ENCODE measurements at places on chromosomes 12 and 14.

- DNase-seq, result no peak
Measured at GRCh38 chr12:67469666-67470065, 178.9 kb upstream of the DYRK2 start.

DNA sequence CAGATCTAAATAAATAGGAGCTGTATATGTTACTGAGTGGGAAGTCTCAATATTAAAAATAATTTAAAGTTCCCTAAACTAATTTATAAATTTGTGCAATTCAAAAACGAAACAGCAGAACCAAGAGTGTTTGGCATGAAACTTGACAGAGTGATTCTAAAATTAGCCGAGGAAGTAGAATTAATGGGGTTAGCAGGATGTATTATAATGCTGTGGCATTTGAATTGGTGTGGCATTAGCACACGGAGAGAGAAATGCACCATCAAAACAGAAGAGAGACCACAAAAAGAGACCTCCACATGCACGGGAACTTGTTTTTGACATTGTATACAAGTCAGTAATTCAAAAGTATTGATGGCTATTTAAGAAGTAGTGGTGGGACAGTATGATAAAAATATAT, 366.0 kb upstream of the RGS6 start:
- no peak for DNase-seq

GRCh38 chr12:3803865-3804472, 51.1 kb upstream of the CRACR2A start:
- peak; percentile 61 for DNase-seq

DNA sequence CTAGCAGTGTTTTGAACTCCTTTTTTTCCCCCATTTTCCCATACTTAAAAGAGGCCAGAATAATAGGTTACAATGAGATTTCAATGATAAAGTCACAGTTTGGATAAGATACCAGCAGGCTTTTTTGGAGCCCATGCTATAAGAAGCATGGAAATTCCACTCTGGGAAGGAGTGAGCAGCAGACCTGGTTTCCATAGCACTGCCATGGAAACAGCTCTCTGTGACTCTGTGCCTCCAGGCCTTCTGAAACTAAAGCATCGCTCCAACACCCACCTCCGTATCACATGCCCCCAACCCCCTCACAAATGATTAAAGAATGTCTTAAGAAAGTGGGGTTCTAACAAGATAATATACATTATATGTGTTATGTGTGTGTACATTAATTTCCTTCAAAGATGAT, 165.0 kb downstream of the GRIN2B start:
- no peak for DNase-seq

DNA sequence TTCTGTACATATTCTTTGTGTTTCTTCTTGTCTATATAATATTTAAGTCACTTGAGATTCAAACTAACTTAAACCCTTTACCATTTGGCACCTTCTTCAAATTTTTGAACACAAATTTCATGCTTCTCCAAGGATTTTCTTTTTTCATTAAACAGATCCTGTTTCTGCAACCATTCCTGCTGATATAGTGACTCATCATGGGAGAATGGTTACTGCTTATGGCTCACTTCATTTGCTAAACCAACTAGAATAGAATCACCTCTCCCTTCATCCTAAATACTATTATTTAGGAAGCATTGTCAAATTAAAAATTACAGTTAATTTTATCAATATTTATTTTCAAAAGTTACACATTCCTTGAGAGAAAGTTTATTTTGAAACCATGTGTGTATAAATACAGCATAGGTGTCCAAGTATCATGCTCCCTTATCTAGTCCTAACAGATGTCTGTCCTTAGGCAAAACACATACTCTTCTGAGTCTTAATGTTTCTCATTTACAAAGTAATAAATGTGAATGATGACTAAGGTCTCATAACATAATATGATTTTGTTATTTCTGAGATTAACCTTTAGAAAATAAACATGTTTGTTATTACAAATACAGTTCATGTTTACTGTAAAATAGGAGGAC, 40.7 kb downstream of the PLCZ1 start:
- DNase-seq, result no peak

- no peak for DNase-seq
Measured at GRCh38 chr12:104334581-104334980, 31.0 kb downstream of the EID3 start.

DNA sequence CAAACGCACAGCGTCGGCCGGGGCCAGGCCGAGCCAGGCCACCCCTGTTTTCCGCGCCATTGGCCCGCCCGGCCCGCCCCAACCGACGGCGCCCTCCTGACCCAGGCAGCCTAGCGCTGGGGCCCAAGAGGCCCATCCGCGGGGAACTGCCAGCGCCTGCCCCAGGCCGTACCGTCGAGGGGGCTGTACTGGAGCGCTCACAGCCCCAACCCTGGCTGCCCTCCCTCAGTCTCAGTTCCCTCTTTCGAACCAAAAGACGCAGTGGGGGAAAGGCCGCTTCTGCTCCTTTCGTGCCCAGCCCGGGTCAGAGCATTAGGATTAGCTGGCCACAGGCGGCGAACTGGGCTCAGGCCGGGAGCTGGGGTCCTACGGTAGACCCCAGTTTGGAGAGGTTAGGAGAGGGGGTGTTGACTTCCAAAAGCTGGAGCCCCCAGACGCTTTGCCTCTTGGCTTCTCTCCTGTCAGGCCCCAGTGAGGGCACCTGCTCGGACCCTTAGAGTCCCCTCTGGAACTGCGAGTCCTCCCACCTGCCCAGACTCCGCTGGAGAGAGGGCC, 1.9 kb downstream of the NKX2-1 start:
- DNase-seq, result no peak

- no peak for DNase-seq
Measured at GRCh38 chr14:63654936-63655335, 13.3 kb upstream of the WDR89 start.

- DNase-seq, result no peak
Measured at GRCh38 chr14:22522466-22522957, 66.5 kb downstream of the DAD1 start.

DNA sequence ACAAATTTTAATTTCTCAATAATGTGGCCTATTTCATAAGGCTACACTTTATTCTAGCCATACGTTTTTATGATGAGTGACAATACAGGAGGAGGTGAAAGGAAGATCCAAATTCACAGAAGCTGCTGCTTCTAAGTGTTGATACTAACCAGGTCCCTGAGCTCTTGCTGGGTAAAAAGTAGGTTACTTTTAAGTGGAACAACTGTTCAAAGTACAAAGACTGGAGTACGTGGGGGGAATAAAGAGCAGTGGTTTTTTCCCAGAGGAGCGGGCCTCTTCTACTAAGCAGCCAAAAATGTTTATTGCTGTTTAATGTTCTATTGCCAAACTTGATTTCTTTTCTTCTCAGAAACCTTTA, 301.8 kb downstream of the AEBP2 start:
- DNase-seq, result no peak

- no peak for DNase-seq
Measured at GRCh38 chr12:129002427-129002826, 149.1 kb downstream of the GLT1D1 start.

- no peak for DNase-seq
Measured at GRCh38 chr14:65709576-65709975, 297.0 kb downstream of the FUT8 start.

GRCh38 chr12:124020514-124020949, 47.5 kb downstream of the ZNF664 start:
- DNase-seq, result no peak

- DNase-seq, result no peak
Measured at GRCh38 chr12:106171117-106171750, 32.5 kb upstream of the NUAK1 start.

DNA sequence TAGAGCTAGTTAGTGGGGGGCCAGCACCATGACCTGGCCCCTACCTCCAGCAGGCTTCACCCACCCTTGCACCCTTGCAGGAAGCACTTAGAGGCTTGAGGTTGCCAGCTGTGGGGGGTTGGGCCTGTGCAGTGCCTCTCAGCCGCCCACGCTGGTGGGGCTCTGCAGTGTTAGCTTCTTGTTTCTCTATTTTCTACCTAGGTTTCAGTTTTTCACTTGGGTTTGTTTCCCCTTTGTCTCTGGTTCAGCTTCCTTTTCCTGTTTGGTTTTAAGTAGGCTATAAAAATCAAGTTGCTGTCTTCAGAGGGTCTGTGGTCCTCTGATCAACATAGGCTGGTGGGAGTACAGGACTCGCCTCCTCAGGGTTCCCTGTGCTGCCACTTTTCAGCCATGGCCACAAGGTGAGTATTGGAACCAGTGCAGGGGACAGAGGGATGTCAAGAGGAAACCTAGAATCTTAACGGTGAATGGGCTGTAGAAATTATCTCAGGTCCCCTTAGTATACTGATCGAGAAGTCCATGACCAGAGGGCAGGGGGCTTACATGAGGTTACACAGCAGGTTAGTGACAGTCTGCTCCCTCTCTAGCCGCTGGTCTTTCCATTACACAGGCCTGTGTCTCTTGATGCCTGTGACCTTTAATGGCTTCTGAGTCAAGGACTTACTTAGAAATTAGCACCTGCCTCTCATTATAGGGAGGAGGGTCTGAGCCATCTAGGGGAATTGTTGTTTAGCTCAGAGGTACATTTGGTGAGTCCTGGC, at the start of gene EVL:
TSS of gene EVL (plus strand) at position 312 of the 761 bp plus-strand sequence. CDS start at position 391, 79 bp downstream.
- no peak for DNase-seq

- DNase-seq, result no peak
Measured at GRCh38 chr14:89958966-89959365, 3.2 kb downstream of the TDP1 start.

- DNase-seq, result no peak
Measured at GRCh38 chr14:65213316-65213715, 111.0 kb upstream of the MAX start.

GRCh38 chr14:71108398-71109119, 201.3 kb downstream of the PCNX1 start:
- DNase-seq, result no peak

DNA sequence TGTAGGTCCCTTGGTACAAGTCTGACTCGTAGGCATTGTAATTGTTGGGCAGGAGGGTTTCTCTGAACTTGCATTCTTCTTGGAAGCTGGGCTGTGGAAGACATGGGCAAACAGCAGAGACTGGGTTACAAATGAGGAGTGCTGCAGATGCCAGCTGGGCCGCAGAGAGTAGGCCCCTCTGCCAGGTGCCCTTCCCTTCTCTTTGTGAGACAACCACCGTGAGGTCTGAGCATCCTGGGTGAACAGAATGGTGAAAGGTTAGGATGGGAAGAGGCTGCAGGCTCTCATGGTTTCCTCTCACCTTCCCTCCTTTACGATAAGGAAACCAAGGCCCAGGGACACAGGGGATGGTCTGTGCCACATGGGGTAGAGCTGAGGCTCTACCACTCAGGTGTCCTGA, 11.3 kb downstream of the FGF6 start:
- no peak for DNase-seq

GRCh38 chr14:67172056-67172455, 17.2 kb upstream of the GARIN2 start:
- DNase-seq, result no peak

GRCh38 chr14:71314717-71315116, 407.5 kb downstream of the PCNX1 start:
- DNase-seq, result no peak
